ENCODE measurements at places on chromosomes 11 and 22. TPM values are rescaled to one million over a fixed set of nuclear protein-coding genes. Genes with fewer than 3 reads are reported as not detected.

DNA sequence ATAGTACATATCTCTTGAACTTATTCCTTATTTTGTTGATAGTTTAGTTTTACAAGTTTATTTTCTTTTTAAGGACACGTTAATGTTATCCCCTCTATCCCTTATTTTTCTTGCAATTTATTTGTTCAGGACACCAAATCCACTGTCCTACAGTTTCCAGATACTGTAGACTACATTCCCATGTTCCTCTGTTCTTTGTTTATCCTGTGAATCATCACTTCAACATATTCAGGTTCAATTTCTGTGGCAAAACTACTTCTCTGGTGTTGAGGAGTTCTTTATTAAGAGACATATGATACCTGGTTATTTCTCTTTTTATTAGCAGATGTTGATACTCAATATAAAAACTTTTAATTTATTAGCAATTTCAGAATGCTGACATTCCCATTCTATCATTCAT is 72.8 kb upstream of the CLNS1A start:
- no peak overlapping the region for H3K27ac ChIP-seq
- no peaks in the 10 kb centered on the region for H3K36me3 ChIP-seq
- no peaks in the 10 kb centered on the region for H3K27me3 ChIP-seq
- H3K4me3 ChIP-seq, result no peak overlapping the region

TIRAP gene
- 14.6 TPM for total RNA-seq

- no peak overlapping the region for H3K4me3 ChIP-seq
- H3K27ac ChIP-seq, result no peak overlapping the region
- H3K27me3 ChIP-seq, result no peaks in the 10 kb centered on the region
- H3K36me3 ChIP-seq, result no peaks in the 10 kb centered on the region
- DNase-seq, result no peak
Observed at GRCh38 chr11:125464270-125464662, 31.8 kb downstream of the FEZ1 start.

LMO1 gene
- total RNA-seq, result not detected

DNA sequence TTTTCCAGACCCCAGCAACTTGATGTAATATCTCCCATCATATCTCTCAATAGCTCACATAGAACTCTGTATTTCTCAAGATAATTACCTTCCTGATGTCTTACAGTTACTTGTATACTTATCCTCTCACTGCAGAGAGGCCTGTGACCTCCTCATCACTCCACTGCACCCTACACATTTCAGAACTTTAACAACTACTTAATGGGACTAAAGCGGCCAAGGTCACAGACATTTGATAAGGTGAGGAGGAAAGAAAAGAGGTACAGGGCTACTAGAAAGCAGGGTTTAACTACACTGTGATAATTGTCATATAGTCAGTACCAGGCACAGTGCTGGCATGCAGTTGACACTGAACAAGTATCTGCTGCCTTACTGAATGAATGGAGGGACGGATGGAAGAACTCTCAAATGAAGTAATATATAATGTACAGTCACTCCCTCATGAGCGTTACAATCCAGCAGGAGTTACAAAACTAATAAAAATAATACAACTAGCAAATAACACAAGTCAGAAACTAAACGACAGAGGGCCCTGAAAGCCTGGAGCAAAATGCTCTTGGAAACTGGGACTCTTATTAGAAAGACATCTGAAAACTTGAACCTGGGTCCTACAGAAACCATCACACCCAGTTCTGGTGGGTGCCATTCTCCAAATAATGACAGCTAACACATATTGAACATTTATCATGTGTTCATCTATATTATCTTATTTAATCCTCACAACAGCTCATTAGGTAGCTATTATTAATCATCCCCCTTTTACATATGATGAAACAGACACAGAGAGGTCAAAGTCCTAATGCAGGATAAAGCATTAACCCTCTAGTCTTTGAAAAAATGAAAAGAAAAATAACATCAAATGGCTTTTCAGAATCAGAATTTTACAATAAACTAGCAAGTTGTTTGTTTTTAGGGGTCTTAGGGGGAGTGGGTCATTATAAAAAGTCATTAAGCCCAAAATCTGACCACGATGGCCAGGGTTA is 14.3 kb downstream of the PI4KA start:
- no peak overlapping the region for H3K27ac ChIP-seq
- H3K4me1 ChIP-seq, result no peaks in the 10 kb centered on the region

DNA sequence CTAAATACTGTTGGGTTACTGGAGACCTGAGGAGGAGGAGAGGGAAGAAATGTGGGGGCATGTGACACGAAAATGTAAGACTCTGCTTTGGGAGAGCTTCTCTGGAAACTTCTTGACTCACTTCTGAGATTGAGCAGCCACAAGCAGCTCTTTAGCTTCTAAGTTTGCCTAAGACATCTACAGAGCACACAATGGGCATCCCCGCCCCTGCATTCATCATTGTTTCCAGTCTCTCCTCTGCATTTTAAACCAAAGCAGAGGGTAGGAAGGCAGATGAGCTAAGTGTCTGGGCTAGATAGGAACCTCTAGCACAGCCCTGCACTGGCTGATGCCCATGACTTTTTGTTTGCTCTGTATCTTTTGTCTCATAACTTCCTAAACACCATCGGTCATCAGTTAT is 2.1 kb upstream of the OR52D1 start:
- no peaks in the 10 kb centered on the region for H3K27me3 ChIP-seq
- H3K4me1 ChIP-seq, result no peaks in the 10 kb centered on the region
- H3K36me3 ChIP-seq, result no peaks in the 10 kb centered on the region

DNA sequence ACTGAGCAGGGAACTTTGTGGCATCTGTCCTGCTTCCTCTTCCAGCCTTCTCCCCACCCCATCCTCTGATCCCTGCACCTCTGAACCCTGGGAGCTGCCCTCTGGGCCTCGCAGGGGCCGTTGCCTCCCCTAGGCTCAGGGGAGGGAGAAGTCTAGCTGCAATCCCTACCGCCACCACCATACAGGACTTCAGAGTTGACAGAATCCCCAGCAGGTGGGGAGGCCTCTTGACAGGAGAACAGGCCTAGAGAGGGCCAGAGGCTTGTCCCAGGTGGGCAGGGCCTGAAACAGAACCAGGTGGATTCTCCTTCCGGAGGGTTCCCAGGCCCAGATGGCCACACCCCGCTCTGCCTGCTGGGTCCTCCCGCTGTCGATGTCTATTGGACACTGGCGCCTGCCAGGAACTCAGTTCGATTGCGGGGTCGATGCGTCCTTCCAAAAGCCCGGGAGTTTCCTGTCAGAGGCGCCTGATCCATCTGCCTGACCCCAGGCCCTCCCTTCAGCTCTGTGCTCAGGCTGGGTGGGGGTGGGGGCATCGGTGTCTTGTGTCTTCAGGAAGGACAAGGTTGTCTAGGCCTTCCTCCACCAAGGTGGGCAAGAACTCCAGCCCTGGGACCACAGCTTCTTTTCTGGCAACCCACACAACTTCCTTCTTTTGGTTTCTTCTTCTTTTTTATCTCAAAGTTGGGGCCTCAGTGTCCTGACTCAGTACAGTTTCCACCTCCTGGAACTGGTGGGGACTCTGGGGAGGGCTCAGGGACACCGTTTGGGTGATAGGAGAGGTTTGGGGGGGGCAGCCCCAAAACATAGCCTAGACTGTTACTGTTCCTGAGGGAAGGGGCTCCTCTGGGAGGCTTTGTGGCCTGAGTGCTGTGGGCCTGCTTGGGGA is 6.4 kb downstream of the STARD10 start:
- no peak overlapping the region for H3K4me3 ChIP-seq
- no peak overlapping the region for H3K27ac ChIP-seq
- no peaks in the 10 kb centered on the region for H3K36me3 ChIP-seq
- DNase-seq, result no peak
- H3K4me1 ChIP-seq, result peaks cover 5% of the 10 kb centered on the region

MAP6 gene
- total RNA-seq, result 7.1 TPM

GRCh38 chr22:45477366-45478107 is 25.1 kb upstream of the FBLN1 start:
- H3K36me3 ChIP-seq, result no peaks in the 10 kb centered on the region
- H3K4me3 ChIP-seq, result no peak overlapping the region
- H3K27me3 ChIP-seq, result no peaks in the 10 kb centered on the region

SCUBE2 gene
- total RNA-seq, result 3.0 TPM

GRCh38 chr11:17002543-17002942 is 11.7 kb downstream of the PLEKHA7 start:
- no peaks in the 10 kb centered on the region for H3K27me3 ChIP-seq
- H3K36me3 ChIP-seq, result no peaks in the 10 kb centered on the region
- no peak overlapping the region for H3K27ac ChIP-seq
- no peak for DNase-seq
- H3K4me1 ChIP-seq, result no peaks in the 10 kb centered on the region
- H3K4me3 ChIP-seq, result no peak overlapping the region

P2RY6 gene
- total RNA-seq, result 0.76 TPM

GRCh38 chr22:22424210-22424800 is 84.2 kb downstream of the ZNF280B start:
- H3K36me3 ChIP-seq, result no peaks in the 10 kb centered on the region
- H3K27ac ChIP-seq, result no peak overlapping the region
- H3K4me3 ChIP-seq, result no peak overlapping the region
- DNase-seq, result no peak

PGA3 gene
- 0.42 TPM for total RNA-seq

DNA sequence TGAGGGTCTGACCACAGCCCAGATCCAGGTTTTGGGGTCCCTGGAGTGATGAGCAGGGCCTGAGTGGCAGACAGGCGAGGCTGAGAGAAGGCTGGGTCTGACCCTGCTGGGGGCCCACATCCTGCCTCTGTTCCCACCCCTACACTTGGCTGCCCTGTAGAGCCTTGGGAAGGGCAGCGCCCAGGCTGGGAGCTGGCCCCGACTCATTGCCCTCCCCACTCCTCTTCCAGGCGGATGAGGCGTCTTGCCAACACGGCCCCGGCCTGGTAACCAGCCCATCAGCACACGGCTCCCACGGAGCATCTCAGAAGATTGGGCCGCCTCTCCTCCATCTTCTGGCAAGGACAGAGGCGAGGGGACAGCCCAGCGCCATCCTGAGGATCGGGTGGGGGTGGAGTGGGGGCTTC is 4.9 kb downstream of the DERL3 start:
- no peaks in the 10 kb centered on the region for H3K27me3 ChIP-seq
- H3K27ac ChIP-seq, result no peak overlapping the region
- H3K36me3 ChIP-seq, result no peaks in the 10 kb centered on the region
- DNase-seq, result peak; percentile 62
- H3K4me1 ChIP-seq, result peaks cover 10% of the 10 kb centered on the region
- H3K4me3 ChIP-seq, result no peak overlapping the region

- H3K27ac ChIP-seq, result no peak overlapping the region
- H3K36me3 ChIP-seq, result no peaks in the 10 kb centered on the region
- DNase-seq, result no peak
- no peaks in the 10 kb centered on the region for H3K27me3 ChIP-seq
Observed at GRCh38 chr11:75474240-75474639, 41.2 kb upstream of the KLHL35 start.

CCDC73 gene
- total RNA-seq, result 0.95 TPM

MMP12 gene
- total RNA-seq, result not detected

DNA sequence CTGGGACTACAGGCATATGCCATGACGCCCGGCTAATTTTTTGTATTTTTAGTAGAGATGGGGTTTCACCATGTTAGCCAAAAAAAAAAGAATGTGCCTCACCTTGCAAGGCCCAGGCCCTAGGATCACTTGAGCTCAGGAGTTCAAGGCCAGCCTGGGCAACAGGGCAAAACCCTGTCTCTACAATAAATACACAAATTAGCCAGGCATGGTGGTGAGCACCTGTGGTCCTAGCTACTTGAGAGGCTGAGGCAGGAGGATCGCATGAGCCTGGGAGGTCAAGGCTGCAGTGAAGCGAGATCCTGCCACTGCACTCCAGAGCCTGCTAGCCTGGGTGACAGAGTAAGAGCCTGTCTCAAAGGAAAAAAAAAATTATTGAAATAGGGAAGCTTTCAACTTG is 8.1 kb upstream of the LDHC start:
- H3K36me3 ChIP-seq, result no peaks in the 10 kb centered on the region
- no peak for DNase-seq
- H3K4me1 ChIP-seq, result no peaks in the 10 kb centered on the region
- H3K27me3 ChIP-seq, result no peaks in the 10 kb centered on the region
- no peak overlapping the region for H3K4me3 ChIP-seq

DNA sequence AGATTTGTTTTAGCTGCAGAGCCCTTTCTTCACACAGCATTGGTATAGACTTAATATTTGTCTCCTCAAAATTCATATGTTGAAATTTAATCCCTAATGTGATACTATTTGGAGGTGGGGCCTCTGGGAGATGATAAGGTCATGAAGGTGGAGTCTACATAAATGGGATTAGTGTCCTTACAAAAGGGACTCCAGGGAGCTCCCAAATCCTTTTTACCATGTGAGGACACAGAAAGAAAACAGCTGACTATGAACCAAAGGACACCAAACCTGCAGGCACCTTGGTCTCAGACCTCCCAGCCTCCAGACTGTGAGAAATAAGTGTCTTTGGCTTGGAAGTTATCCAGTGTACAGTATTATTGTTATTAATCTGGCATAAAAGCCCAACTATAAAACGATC is 10.2 kb downstream of the SLC35F2 start:
- H3K27me3 ChIP-seq, result no peaks in the 10 kb centered on the region
- no peak for DNase-seq
- no peak overlapping the region for H3K27ac ChIP-seq

GRCh38 chr11:5592615-5593014 is 3.8 kb upstream of the TRIM6 start:
- DNase-seq, result no peak
- no peak overlapping the region for H3K4me3 ChIP-seq
- H3K4me1 ChIP-seq, result peaks cover 5% of the 10 kb centered on the region
- H3K36me3 ChIP-seq, result no peaks in the 10 kb centered on the region

FBLN1 gene
- 224 TPM for total RNA-seq

SCGB1A1 gene
- total RNA-seq, result 11.6 TPM

RFPL2 gene
- total RNA-seq, result not detected

CCDC116 gene
- total RNA-seq, result 0.48 TPM

RTN3 gene
- 63.4 TPM for total RNA-seq

STT3A gene
- 161 TPM for total RNA-seq

DNA sequence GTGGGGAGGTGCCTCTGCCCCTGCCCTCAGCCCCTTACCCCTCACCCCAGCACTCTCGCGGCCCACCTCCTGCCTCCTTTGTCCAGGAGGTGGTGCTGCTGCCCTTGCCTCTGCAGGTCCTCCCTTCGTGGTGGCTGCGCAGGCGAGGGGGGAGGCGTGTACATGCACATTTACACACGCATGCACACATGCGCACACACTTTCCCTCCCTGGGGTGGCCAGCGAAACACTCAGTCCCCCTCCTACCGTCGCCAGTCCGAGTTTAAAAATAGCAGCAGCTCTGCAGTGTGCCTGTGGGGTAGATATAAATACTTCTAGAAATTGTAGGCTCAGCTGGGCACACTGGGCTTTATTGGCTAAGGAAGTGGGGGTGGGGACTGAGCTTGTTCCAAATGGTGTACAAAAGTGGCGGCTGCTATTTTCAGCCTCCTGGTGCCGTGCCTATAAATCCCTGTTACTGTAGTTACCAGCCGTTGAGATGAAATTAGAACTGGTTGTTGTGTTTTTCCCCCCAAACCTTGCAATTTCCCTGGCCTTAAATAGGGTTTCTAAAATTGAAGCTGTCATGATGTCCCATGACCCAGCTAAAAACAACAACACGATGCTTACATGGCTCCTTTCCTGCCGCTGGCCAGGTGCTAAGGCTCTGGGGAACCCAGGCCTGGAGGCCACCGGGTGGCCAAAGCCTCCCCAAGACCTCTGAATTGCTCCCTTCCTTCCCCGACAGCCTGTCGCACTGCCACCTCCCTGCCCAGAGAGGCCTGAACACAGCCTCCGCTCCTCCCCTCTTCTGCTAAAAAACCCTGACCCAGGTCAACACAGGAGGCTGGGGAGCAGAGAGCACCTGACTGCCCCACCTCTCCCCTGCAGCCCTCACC is 12.4 kb downstream of the PICK1 start:
- H3K27ac ChIP-seq, result no peak overlapping the region
- no peak overlapping the region for H3K4me3 ChIP-seq
- peak; percentile 52 for DNase-seq
- peaks cover 2% of the 10 kb centered on the region for H3K36me3 ChIP-seq
- no peaks in the 10 kb centered on the region for H3K27me3 ChIP-seq

SULT4A1 gene
- total RNA-seq, result 1.0 TPM

SLC22A8 gene
- not detected for total RNA-seq

CRYBA4 gene
- not detected for total RNA-seq
